Fibroblast of upper back skin (primary cell): ENCODE measurements at places on chromosomes 5 and 9.

DNA sequence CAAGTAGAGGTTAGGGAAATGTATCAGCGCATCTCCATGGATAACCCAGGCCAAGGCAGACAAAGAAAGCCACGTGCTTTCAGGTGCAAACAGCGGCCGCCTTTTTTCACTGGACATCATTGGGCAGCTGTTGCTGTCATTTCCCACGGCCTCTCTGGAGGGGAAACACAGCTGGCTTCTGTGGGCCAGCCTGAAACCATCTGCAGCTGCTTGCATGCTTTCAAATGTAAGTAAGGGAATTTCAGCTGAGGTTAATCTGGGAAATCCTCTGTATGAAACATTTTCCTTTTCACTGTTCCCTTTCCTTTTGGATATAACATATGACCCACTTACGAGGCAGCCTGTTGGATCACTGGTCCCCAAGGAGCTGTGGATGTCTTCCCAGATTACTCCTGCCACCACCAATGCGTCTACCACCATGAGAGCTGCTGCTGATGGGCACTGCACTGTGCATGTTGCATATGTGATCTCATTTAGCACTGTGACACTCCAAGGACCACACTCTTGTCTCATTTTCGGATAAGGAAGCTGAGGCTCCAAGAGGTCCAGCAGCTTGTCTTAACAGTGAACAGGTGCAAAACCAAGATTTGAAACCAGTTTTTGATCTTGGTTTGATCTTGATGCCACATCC, 106.3 kb downstream of the C9orf152 start:
- DNase-seq = no peak

DNA sequence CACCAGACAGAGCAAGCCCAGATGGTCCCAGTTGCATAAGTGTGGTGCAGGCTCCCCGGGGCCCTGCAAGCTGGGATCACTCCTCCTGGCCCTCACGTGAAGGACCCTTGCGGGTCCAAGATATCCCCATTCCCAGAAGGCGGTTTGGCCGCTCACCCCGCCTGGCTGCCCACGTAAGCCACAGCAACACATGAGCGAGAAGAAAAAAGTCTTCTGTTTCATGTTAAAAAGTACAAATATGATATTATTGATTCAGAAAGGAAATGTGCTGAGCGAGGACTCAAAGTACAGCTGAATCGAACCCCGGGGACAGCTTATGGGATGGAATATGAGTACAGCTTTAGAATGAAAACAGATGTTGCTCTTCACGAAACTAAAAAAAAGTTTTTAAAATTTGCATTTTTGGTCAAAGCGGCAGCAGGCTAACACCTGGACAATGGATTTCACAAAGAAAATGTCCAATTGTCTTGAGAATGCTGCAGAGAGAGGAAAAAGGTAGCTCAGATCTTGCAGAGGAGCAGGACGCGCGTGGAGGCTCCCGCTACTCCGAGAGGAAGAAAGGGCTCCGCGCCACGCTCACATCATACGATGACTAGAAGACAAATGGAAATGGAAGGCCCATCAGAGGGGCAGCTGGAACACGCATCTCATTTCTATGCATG, 427.6 kb downstream of the IRX1 start:
- DNase-seq = no peak

DNA sequence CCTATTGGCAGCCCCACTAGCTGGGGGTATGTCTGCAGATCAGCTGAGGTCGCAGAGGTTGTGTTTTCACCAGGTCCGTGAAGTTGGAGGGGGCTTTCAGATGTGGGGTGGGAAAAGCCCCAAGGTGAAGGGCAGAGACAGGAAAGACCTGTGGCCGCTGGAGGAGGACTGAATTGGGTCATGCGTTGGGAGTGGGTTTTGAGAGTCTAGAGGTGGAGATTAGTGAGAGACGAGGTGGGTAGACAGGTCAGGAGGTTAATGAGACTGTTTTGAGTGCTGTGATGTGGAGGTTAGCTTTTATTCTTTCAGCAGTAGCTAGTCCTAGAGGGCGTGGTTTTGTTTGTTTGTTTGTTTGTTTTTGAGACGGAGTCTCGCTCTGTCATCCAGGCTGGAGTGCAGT, 10.3 kb downstream of the SNX30 start:
- DNase-seq = no peak

DNA sequence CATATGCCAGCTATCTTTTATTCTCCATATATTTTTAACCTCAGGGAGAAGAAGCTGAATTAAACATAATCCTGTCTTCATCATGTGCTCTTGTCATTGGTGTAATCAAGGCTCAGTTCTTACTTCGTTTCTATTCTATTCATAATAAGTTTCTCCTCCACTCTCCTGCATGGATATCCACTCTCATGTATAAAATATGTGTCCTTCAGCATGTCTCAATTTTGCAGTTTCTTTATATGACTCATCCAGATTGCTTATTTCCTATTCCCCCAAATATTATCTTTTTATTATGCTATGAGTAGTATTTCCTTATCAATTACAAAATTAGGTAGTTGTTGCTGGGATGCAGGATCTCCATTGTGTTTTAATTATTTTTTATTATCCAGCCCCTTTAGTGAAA, 643.7 kb upstream of the ACO1 start:
- DNase-seq = no peak

- peak; percentile 70 for DNase-seq
Measured at GRCh38 chr5:55994495-55994997, at the start of gene IL6ST. Gene IL6ST (minus strand): TSS chr5:55994963. CDS start chr5:55976278, 18,685 bp downstream.

DNA sequence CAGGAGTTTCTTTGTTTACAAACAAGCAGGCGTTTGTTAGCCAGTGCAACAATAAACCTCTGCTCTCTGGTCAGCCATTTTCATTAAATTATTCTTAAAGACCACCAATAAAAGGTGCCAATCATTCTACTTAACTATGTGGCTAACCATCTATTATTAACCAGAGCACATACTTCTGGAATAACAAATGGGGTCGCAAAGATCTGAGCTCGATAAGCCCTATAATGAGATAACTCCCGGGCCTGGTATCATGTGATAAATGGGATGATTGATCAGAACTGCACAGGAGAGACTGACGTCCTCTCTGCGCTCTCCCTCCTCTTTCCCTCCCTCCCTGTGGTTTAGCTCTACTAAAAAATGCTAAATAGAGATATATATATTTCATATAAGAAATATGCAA, 488.2 kb downstream of the NTRK2 start:
- no peak for DNase-seq

- no peak for DNase-seq
Measured at GRCh38 chr5:109351988-109352864, 57.5 kb downstream of the PJA2 start.

- DNase-seq = no peak
Measured at GRCh38 chr5:107533910-107534876, 136.5 kb downstream of the EFNA5 start.

GRCh38 chr5:95018946-95019345, 265.9 kb downstream of the MCTP1 start:
- DNase-seq = no peak

GRCh38 chr9:30630459-30630858, 1754.0 kb upstream of the ACO1 start:
- no peak for DNase-seq

GRCh38 chr9:2602704-2603116, 18.9 kb upstream of the VLDLR start:
- peak; percentile 45 for DNase-seq

- no peak for DNase-seq
Measured at GRCh38 chr9:33164138-33164809, 2.9 kb downstream of the B4GALT1 start.

GRCh38 chr9:37953775-37954437, 50.0 kb upstream of the SLC25A51 start:
- DNase-seq = peak; percentile 94

DNA sequence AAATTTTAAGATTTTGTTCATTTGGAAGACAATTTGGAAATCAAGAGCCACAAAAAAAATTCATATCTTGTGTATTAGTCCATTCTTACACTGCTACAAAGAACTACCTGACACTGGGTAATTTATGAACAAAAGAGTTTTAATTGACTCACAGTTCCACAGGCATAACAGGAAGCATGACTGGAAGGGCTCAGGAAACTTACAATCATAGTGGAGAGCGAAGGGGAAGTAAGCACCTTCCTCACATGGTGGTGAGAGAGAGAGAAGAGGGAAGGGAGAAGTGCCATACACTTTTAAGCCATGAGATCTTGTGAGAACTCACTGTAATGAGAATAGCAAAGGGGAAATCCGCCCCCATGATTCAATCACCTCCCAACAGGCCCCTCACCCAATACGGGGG, 274.4 kb downstream of the KCNN2 start:
- no peak for DNase-seq

DNA sequence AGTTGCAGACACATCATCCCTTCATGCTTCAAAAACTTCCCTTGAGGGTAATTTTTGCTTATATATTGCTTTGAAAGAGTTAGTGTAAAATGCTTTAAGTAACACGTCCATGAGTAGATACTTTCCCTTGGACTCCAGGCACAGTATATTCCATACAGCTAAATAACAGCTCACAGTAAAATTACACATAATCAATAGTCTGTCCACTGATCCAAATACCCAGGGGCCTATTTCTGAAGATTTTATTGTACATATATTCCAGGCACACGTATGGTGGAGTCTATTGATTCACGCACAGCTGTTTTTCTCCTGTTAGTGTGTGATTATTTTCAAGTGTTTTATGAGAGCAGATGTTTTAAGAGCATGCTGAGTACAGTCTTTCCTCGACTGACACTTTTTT, 223.7 kb upstream of the GRAMD2B start:
- DNase-seq = no peak

DNA sequence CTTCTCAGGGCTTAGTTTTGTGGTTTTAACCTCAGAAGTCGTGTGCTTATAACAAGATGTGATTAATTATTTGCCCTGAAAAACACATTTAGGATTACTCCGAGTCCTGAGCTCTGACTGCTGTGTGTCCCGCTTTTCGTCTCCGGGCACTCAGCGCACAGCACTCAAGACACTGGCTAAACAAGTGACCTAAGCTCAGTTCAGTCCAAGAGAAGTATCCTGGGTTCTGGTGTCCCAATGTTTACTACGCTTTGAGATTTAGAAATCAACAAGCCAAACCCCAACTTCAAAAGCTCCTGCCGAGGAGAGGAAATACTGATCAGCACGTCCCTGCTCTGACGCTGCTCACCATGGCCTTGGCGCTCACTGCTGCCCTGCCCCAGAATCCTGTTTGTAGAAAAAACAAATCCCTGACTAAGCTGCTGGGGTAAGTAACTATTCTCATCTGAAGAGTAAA, 53.2 kb downstream of the IPPK start:
- no peak for DNase-seq

DNA sequence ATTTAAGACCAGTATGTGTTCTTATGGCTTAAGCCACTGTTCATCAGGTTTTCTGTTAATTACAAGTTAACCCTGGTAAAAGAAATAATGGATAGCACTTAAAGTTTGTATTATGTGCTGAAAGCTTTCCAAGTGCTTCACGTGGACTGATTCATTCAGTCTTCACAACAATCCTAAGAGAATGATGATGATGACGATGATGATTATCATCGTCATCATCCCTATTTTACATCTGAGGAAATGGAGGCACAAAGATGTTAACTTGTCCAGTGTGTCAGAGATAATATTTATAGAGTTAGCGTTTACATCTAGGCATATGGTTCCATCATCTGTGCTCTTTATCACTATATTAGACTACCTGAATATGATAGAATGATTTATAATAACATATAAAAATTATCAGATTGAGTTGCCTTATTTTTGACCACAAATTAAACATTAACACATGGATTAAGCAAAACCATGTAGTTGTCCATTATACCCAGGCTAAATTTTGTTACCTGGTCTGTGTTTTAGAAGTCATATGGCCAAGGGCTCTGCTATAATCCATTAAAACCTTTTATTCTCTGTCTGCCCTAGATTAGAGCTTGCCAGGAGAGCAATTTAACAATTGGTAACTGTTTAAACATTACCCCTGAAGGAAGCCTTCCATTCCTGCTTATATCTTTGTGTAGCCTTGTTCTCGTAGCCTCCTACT, 102.3 kb upstream of the MAP3K1 start:
- DNase-seq = no peak

GRCh38 chr5:163033656-163034055, 403.7 kb upstream of the CCNG1 start:
- DNase-seq = no peak

DNA sequence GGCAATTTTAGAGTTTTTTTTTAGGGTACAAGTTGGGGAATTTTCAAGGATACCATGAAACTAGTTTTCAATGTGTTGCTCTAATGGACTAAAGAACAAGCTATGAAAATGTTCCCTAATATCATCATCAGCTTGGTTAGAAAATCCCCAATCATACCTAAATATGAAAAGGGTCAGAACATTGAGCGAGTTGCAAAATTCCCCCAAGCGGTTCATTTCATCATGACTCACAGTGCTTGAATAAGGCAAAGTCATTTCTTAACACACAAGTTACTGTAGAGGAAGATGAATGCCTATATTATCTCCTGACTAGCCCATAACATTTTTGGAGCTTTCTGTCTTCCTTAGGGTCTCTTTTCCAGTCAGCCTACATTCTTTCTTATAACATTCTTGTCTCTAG, 62.7 kb downstream of the ST8SIA4 start:
- DNase-seq = peak; percentile 63

GRCh38 chr9:14014218-14014617, 299.7 kb downstream of the NFIB start:
- no peak for DNase-seq

DNA sequence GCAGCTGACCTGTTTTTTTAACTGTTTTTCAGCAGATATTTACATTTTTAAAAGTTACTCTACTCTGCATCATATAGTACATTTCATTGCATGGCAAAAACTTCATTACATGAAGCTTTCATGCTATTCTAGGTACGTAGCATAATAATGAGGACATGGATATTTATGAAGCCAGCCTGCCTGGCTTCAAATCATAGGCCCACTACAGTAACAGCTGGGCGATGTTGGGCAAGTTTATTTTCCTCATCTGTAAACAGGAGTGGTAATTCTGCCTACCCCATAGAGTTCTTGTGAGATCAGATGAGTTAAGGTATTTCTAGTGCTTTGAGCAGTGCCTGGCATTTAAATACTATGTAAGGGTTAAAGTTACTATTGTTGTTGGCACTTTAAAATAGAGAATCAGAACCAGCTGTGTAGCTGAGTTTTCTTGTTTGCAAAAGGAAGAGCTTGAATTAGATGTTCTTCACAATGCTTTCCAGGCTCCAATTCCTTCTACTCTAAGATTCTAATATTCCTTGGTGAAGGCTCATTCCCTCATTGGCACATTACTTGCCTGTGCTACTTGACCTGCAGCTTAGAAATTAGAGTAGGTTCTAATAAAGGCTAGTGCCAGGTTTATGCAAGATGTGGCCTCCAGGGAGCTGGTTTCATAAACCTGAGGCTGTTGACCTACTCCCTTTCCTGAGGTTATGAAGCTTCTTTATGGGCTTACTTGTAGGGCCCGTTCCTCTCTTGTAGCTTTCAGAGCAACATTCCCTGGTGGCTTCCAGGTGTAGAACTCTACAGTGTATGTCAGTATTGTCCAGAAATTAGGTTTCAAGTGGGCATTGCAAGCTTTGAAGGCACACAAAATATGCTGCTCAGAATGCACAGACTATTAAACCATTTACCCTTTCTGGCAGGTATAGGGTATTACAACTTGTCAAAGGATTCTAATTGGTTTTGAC, 14.5 kb downstream of the ANP32B start:
- DNase-seq = no peak

DNA sequence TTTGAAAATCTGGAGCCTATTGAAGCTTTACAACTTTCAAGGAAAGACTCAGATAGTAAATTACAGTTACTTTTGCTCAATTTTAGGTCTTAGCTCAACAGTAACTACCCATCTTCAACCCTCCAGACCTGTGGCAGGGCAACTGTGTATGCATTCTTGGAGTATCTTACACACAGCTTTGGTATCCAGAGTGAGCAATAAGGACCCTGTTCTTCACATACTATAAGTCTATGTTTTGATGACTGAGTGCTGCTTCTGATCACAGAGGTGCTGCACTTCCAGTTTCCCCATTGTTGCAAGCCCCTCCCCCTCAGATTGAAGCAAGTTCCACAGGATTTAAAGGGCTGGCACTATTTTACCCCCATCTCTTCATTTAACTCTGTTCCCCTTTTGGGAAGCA, 737.4 kb upstream of the GRAMD2B start:
- peak; percentile 53 for DNase-seq
